Body of pancreas (tissue), 4 donors: ENCODE measurements at places on chromosomes 12 and 14. TPM values are rescaled to one million over a fixed set of nuclear protein-coding genes. Genes with fewer than 3 reads are reported as not detected.
A peak's percentile ranks its signal among the peaks of the same experiment; 100 is the strongest.

- no peaks in the 10 kb centered on the region for H3K36me3 ChIP-seq
- H3K4me3 ChIP-seq, result no peak overlapping the region
- peaks cover 26% of the 10 kb centered on the region for H3K4me1 ChIP-seq
- no peak overlapping the region for H3K27ac ChIP-seq
- DNase-seq, result no peak
Measured at GRCh38 chr12:104890476-104891096, 67.5 kb downstream of the SLC41A2 start.

- H3K4me3 ChIP-seq, result no peak overlapping the region
- no peaks in the 10 kb centered on the region for H3K36me3 ChIP-seq
- DNase-seq, result no peak
- H3K27ac ChIP-seq, result no peak overlapping the region
- H3K27me3 ChIP-seq, result no peaks in the 10 kb centered on the region
Measured at GRCh38 chr14:102872020-102872419, 50.4 kb upstream of the AMN start.

GRCh38 chr12:84738481-84738972 is 174.1 kb downstream of the SLC6A15 start:
- no peaks in the 10 kb centered on the region for H3K4me1 ChIP-seq
- H3K27ac ChIP-seq, result no peak overlapping the region
- DNase-seq, result no peak
- H3K27me3 ChIP-seq, result no peaks in the 10 kb centered on the region
- no peaks in the 10 kb centered on the region for H3K36me3 ChIP-seq

GRCh38 chr14:99812096-99812750 is 19.0 kb downstream of the EML1 start:
- H3K4me3 ChIP-seq, result no peak overlapping the region
- H3K4me1 ChIP-seq, result peaks cover 15% of the 10 kb centered on the region
- H3K27ac ChIP-seq, result no peak overlapping the region
- no peaks in the 10 kb centered on the region for H3K36me3 ChIP-seq
- H3K27me3 ChIP-seq, result no peaks in the 10 kb centered on the region
- DNase-seq, result no peak

DNA sequence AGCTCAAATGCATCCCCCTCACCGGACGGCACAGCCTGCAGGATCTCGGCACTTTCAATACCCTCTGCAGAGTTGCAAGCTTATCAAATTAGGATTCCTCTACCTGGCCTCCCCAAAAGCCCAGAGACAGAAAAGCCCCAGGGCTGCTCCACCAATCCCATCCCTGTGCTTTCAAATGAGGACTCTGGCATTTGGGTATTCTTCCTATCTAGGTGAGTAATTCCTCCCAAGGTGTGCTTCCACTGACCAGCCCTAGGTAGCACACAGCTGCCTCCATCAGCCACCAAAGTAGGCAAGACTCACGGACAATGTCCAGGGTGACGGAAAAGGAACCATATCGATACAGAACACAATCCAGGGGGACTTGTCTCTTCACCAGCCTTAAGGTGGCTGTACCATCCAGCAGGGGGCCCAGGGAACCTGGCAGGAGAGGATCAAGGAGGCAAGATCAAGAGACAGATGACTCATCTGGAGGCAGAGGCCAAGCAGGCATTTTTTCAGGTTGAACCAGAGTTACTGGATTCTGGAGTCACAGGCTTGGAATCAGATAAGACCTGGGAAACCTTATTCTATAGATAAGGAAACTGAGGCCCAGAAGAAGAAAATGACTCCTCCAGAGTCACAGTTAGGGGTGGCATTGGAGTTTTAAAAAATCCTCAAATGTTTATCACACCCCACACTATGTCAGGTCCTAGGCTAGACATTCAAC is 9.9 kb downstream of the PMEL start:
- no peak overlapping the region for H3K27ac ChIP-seq
- peaks cover 13% of the 10 kb centered on the region for H3K4me1 ChIP-seq
- H3K27me3 ChIP-seq, result no peaks in the 10 kb centered on the region
- peak; percentile 31 for DNase-seq

DNA sequence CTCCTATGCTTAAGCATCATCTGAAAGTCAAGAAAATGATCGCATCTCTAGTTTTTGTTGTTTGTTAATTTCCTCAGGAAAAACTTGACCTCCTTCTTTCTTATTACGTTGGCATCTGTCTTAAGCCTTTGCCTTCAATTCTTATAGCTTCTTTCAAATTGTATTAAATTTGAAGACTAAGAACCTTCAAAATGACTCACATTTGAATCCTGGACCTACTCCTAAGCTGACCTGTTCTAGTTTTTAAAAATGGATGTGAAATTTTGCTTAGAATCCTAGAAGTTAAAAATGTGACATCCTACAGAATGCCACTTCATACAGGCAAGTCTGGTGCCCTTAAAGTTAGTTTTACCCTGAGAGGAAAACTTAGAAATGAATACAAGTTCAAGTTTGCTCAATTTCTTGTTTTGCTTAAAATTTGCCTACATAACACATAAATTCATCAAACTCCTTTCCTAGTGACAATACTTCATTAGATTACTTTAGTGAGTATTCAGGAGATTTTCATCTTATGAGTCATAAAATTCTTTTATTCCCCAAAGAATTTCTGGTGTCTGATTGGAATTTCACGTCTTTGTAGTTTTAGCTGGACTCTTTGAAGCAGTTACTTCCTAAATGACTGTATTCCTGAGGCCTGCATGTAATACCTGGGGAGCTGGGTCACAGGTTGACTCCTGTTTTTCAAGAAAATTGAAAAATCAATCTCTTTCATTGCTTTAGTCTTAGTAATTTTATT is 152.3 kb downstream of the MSRB3 start:
- H3K4me3 ChIP-seq, result no peak overlapping the region
- H3K36me3 ChIP-seq, result no peaks in the 10 kb centered on the region
- no peak for DNase-seq
- H3K4me1 ChIP-seq, result no peaks in the 10 kb centered on the region
- H3K27ac ChIP-seq, result no peak overlapping the region

DNA sequence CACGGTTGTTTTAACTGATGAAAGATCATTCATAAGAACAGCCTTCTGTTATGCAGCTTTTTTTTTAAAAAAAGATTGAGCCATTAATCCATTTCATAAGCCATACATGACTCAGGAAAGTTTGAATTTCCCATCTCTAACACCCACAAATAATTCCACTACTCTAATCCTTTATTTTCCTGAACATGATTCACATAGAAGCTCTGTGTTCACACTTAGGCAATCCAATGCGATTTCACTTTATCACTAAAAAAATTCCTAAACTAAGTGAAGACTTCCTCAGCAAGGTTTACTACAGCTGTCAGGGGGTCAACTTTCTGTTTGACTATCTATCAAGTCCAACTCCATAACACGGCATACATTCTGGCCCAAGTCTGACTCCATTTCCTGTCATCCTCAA is 25.9 kb downstream of the PKP2 start:
- H3K27me3 ChIP-seq, result no peaks in the 10 kb centered on the region
- no peak for DNase-seq
- no peak overlapping the region for H3K27ac ChIP-seq
- H3K36me3 ChIP-seq, result no peaks in the 10 kb centered on the region
- no peak overlapping the region for H3K4me3 ChIP-seq

DNA sequence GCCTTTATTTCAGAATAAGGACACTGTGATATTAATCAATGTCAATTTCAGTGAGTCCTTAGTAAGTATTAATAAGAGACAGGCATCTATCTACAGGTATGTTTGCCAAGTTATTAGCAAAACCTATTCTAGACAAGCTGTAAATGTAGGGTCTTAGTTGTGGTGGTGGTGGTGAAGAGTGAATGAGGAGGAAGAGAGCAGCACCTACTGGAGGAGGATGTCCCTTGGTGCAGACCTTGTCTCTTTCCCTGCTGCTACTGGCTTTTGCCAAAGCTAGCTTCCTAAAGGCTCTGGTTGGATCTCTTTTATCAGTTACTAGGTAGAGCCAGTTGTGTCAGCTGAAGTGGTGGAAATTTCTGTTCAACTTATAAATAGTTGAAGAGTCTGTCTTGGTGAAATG is 304.8 kb upstream of the ATP2B1 start:
- H3K4me3 ChIP-seq, result no peak overlapping the region
- DNase-seq, result no peak
- H3K4me1 ChIP-seq, result no peaks in the 10 kb centered on the region
- no peaks in the 10 kb centered on the region for H3K27me3 ChIP-seq
- no peaks in the 10 kb centered on the region for H3K36me3 ChIP-seq

GRCh38 chr12:124377981-124378509 is 83.2 kb downstream of the RFLNA start:
- H3K36me3 ChIP-seq, result peaks cover 14% of the 10 kb centered on the region
- H3K4me1 ChIP-seq, result peaks cover 24% of the 10 kb centered on the region
- H3K27me3 ChIP-seq, result no peaks in the 10 kb centered on the region
- no peak overlapping the region for H3K27ac ChIP-seq
- no peak overlapping the region for H3K4me3 ChIP-seq
- DNase-seq, result no peak

DNA sequence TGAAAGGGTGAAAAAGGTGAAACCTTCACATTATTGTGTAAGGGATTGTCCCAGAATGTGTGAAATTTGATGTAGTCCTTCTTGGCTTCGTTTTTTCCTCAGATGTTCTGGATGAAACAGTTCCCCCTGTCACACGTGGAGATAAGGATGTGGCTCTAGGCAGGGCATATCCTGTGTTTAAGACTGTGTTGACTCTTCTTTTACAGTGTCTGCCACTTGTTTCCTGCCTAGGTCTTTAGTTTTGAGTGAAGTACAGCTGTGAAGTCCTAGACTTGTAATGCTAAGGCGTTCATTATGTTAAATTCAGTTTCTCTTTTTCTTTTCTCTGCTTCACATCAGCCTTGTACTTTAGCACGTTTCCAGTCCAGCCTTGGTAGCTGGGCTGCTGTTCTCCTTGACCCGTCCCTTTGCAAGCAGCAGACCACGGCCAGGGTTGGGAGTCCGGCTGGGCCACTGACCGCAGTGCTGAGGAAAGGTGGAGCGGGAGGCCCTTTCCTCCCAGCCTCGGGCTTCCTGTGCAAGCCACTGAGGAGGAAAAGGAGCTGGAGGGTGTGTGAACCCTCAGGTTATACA is 59.1 kb downstream of the RASSF3 start:
- H3K27me3 ChIP-seq, result no peaks in the 10 kb centered on the region
- H3K4me1 ChIP-seq, result peaks cover 95% of the 10 kb centered on the region
- H3K4me3 ChIP-seq, result no peak overlapping the region
- DNase-seq, result peak; percentile 44

Gene DHRS2
- total RNA-seq, result 3.3 TPM

Gene CIPC
- total RNA-seq, result 13.7 TPM

Gene SOAT2
- not detected for total RNA-seq
